Stimulated activated CD4-positive, alpha-beta T cell treated with anti-CD3 and anti-CD28 coated beads, Interleukin-4, amount 100 ng/mL, for 24 hours (primary cell): ENCODE measurements at places on chromosomes 11 and 22.
A peak's percentile ranks its signal among the peaks of the same experiment; 100 is the strongest.

DNA sequence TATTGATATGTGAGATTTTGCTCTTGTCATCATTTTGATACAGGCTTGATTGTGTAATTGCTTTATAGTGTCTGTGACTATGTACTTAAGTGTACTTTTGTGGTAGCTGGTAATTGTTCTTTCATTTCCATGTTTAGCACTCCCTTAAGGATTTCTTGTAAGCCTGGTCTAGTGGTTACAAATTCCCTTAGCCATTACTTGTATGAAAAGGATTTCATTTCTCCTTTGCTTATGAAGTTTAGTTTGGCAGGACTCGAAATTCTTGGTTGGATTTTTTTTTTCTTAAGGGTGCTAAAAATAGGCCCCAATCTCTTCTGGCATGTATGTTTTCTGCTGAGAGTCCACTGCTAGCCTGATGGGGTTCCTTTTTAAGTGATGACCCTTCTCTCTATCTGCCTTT is 346.8 kb downstream of the JRKL start:
- DNase-seq = no peak

DNA sequence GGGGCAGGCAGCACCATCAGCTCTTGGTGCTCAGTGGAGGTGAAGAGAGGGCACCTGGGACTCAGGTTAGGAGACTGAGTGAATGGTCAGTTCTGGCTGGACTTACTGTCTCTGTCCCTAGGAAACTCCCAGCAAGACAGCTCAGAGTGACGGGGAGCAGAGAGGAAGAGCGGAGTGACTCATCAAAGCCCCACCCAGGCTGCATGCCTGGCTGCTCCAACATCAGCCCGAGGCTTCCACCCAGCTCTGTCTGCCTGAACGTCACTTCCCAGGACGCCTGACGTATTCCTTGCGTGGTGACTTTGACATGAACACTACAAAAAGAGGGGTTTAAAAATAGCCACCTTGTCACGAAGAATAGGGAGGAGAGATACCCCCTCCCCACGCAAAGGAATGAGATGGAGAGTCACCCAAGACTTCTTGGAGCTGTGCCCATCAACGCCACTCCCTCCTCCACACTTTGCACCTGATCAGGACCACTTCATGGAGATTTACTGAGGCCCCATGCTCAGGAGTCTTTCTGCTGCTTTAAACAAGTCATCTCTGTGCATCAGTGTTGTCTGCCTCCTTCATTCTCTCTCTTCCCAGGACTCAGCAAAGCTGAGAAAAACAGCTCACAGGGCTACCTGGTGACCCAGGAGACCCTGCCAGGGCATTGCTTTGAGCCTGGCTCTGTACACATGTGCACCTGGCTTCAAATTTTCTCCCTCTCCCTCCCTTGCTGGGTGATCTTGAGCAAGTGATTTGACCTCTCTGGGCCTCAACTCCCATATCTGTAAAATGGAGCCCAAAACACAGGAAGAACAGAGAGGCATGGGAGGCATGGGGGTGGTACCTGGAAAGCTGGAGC is 83.1 kb downstream of the MN1 start:
- no peak for DNase-seq

DNA sequence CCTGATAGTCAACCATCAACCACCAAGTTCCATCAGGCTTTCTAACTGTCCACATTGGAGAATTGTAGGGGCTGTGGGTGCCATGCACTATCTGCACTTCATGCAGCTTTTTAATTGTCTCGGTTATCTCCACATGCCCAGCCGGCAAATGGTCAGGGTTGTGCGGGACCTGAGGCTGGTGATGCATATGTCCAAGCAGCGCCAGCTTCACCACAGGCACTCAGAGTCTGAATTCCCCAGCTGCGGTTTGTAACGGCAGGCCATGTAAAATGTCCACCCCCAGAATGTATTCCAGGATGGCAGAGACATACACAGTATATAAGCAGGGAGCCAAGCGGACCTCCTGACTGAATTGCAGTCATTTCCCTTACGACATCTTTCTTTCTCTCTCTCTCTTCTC is 435.6 kb downstream of the DYNC2H1 start:
- DNase-seq = no peak

DNA sequence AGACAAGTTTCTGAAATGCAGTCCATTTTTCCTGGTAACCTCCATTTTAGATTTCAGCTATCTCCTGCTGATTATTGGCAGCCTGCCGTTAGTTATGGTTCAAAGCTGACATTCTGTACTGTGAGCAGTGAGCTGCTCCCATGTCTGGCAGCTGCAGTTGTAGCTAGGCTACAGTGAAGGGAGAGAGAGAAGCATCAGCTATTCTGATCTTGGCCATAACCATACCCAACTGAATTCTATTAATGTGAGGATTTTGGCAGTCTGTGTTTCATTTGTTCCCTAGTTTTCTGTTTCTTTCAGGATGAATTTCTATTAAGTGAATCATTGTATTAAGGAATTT is 33.4 kb downstream of the SIK2 start:
- DNase-seq = no peak

GRCh38 chr11:20238712-20239111 is 78.4 kb upstream of the DBX1 start:
- DNase-seq = no peak

DNA sequence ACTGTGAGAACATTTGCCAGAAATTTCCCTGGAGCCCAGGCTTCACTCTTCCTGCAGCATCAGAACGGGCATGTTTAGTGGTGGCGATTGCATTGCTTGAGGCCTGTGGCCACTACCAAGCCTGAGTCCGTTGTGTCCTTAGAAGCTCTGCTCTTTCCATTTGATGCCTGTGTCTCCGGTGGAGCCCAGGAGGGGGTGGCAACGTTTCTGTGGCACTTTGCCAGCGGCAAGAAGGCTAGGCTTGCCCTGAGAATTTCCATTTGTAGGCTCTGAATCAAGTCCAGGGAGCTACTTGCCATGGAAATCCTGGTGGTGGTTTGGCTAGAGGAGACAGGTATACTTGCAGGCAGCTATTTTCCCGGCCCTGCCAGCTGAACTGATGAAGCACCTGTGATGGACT is 47.1 kb downstream of the ADAMTS8 start:
- no peak for DNase-seq

DNA sequence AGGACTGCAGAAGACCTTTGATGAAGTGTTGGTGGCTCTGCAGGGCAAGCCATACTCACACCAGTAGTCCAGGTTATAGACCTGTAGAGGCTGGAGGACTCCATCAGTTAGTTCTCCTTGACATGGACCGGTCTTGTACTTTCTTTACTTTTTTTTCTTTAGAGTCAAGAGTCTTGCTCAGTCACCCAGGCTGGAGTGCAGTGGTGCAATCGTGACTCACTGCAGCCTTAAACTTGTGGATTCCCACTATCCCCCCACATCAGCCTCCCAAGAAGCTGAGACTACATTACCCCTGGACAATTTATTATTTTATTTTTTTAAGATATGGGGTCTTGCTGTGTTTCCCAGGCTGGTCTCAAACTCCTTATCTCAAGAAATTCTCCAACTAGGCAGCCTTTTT is 49.6 kb upstream of the E2F8 start:
- no peak for DNase-seq

DNA sequence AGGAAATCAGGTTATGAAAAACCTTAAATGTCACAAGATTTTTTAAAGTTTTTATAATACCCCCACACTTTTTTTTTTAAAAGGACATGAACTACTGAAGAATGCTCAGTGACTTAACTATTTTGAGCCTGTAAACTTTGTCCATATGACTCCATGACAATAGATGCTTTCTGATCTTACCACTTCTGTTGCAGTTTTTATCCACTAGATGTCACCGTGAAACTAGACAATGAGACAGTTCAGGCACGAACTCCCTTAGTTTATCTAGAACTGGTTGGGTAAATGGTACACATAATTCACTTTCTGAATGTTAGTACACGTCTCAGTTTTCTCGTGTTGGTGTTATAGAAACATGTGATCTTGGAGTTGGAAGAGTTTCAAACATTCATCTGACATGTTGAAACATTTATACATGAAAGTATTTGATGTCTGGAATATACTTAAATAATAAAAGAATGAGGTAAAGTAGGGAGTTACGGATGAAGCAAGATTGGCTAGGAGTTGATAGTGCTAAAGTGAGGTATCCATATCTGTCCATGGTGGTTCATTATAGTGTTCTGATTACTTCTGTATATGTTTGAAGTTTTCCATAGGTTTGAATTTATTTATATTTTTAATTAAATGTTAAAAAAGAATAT is 8.1 kb downstream of the CCDC15 start:
- DNase-seq = peak; percentile 17

GRCh38 chr11:27215471-27216269 is 147.3 kb downstream of the CCDC34 start:
- DNase-seq = no peak

DNA sequence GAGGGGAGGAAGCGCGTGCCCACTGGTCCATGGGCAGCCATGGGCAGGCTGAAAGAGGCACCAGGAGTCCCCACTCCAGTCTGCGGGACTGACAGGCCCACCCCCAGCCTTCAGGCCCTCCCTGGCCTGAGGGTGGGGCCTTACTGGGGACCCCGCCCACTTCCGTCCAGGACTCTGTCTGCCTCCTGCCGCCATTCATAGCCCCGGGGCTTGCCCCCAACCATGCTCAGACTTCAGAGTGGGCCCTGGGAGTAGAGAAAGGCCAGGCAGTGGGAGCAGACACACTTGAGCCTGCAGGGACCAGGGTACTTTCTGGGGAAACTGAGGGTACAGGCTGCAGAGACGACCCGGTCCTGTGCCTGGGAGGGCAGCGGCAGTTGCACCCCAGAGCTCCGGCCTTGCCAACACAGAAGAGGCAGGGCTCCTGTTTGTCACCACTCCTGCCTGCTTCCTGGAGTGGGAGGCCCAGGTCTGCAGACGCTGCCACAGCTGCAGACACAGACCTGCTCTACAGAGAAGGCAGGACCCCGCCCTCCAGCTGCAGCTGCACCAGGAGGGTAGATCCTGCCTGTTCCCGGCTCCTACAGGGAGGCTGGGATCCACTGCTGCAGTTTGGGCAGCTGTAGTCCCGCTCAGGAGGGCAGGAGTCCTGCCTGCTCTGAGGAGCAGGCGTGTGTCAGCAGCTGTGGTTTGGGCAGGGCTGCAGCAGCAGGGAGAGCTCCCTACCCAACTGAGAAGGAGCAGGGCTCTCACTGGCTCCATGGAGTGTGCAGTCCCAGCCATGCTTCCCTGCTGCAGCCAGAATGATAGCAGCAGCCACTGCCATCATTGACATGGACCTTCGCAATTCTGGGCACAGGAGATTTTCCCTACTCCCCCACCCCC is 387.9 kb upstream of the ANO3 start:
- no peak for DNase-seq

- no peak for DNase-seq
Measured at GRCh38 chr22:24968066-24968561, 15.6 kb downstream of the KIAA1671 start.

- no peak for DNase-seq
Measured at GRCh38 chr22:24145446-24146193, 35.7 kb upstream of the SUSD2 start.

- no peak for DNase-seq
Measured at GRCh38 chr11:93652679-93653078, 8.8 kb upstream of the CEP295 start.

DNA sequence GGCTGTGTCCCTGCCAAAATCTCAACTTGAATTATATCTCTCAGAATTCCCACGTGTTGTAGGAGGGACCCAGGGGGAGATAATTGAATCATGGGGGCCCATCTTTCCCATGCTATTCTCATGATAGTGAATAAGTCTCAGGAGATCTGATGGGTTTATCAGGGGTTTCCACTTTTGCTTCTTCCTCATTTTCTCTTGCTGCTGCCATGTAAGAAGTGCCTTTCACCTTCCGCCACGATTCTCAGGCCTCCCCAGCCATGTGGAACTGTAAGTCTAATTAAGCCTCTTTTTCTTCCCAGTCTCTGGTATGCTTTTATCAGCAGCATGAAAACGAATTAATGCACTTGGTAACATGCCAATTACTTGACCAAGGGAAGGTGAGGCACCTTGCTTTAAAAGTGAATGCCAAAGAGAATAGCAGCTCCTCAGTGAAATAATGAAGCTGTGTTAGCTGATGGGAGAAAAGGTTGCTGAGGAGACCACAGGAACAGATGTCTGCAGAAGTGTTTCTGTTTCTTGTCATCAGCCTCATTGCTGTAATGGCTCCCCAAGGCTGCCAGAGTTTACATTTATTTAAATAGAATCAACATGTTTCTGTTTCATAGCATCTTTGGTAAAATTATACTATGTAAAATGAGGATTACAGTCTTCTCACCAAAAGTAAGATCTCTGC is 89.0 kb upstream of the CD44 start:
- DNase-seq = no peak

- no peak for DNase-seq
Measured at GRCh38 chr22:47225080-47225930, 462.9 kb downstream of the TBC1D22A start.

DNA sequence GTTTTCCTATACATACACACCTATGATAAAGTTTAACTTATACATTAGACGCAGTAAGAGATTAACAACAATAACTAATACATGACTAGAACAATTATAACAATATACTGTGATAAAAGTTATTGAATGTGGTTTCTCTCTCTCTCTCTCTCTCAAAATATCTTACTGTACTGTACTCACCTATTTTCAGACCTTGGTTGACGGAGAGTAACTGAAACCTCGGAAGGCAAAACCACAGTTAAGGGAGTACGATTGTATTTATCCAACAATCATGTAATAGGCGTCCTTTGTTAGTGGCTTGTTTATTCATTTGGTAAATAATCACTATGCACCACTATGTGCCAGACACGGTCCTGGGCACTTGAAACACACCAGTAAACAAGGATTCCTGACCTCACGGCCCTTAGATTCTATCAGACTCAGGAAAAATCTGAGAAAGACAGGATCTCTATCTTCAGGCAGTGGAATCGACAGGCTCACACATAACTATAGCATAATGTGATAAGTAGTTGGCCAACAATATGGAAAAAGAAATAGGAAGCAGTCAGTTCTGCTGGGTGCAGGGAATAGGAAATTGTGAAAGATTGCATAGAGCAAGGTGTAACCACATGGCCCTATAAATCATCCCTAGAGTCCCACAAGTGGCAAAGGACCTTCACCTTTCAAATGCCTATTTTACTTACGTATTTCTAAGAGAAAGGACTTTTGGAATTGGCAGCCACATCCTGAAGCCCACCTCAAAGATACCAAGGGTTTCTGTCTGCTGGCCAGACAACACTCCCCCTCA is 12.0 kb downstream of the ETS1 start:
- no peak for DNase-seq

GRCh38 chr22:42933485-42934091 is 76.5 kb upstream of the ARFGAP3 start:
- peak; percentile 29 for DNase-seq

GRCh38 chr11:128667873-128668272 is 26.0 kb upstream of the FLI1 start:
- DNase-seq = no peak

- no peak for DNase-seq
Measured at GRCh38 chr11:55970935-55971334, 1.2 kb upstream of the OR10AG1 start.

DNA sequence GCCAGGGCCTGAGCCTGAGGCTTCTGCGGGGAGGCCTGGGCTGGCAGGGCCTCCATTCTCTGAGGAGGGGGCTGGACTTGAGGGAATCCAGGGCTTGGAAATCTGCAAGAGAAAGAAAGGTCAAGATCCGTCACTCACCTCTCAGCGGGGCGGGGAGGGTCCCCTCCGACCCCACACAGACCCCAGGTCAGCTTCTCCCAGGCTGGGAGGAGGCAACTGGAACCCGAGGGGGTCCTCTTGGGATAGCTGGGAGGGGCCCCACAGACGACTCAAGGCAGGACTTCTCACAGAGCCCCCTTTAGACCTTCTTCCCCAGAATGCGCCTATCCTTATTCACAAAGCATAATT is 11.0 kb downstream of the TNKS1BP1 start:
- no peak for DNase-seq

- no peak for DNase-seq
Measured at GRCh38 chr11:125108469-125108868, 3.0 kb downstream of the TMEM218 start.

- no peak for DNase-seq
Measured at GRCh38 chr11:30411383-30411782, 88.5 kb downstream of the ARL14EP start.
